ENCODE measurements at places on chromosomes 2 and 18.

DNA sequence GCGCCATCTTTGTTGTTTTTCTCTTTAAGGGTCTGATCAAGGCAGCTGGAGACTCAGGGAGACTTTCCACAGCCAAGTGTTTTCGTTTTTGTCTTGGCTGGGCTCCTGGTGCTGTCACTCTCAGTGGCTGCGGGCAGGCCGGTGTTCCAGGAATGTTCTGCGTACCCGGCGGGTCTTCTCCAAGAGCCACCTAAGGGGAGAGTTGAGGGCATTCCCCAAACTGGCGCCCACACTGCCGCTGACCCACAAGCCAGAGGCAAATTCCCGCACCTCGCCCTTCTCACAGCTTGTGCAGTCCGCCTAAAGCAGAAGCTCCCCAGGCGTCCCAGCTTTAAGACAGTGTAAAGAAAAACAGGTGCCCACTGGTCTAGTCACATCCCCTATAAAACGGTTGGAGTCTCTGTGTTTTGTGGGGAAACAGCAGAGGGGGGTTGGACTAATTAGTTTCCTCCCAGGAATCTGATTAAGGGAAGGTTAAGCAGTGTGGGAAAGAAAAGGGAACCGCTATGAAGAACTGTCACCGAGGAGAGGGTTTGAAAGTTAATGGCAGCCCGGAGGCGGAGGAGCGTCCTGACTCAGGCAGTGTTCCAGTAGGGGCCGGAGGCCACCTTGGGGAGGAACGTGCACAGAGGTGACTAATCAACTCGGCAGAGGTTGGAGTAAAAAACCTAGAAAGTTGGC is 224.5 kb downstream of the SLC4A3 start:
- DNase-seq: no peak

DNA sequence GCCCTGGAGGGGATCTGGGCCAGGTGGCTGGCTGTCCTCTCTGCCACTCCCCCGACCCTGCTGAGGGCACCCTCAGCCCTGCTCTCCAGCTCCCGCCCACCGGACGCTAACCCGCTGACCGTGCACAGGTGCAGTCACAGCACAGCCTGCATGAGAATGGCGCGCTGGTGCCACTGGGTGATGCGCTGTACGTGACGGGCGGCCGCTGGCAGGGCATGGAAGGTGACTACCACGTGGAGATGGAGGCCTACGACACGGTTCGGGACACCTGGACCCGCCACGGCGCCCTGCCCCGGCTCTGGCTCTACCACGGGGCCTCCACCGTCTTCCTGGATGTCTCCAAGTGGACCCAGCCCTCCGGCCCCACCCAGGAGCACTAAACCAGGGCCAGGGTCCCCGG is 8.1 kb upstream of the ERFE start:
- DNase-seq: no peak

DNA sequence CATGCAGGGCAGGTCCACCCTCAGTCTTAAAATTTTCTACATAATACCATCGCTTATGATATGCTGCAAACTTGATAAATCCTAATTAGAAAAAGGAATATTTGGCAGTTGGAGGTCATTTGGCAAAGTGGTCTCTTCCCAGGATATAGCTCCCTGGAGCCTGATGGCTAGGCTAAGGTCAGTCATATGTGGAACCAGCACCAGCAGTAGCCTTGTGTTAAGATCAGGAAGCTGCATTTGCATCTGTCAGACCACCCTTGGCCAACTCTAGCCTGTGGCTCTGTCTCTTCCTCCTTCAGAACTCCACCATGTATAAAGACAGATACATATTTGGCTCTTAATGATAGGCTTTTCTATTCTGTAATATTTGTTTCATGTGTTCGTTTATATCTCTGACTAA is 5.4 kb upstream of the HK2 start:
- no peak for DNase-seq

GRCh38 chr2:224085246-224085645 is 46.2 kb upstream of the SERPINE2 start:
- no peak for DNase-seq

DNA sequence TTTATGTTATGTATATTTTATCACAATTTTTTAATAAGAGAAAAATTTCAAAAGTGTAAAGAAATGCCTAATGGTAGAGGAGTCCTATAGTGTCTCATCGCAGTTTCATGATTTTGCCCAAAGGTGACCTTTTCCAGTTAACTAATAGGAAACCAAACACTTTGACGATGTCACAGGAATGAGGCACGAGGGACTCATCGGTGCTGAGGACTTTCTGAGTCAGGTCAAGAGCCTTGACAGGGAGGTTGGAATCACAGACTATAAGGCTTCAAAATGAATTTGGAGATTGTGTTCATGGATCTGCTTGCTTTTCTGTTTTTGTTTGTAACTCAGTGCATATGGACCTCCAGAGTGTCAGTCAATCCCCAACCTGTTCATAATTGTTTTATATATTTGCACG is 15.1 kb upstream of the RTTN start:
- DNase-seq: no peak

DNA sequence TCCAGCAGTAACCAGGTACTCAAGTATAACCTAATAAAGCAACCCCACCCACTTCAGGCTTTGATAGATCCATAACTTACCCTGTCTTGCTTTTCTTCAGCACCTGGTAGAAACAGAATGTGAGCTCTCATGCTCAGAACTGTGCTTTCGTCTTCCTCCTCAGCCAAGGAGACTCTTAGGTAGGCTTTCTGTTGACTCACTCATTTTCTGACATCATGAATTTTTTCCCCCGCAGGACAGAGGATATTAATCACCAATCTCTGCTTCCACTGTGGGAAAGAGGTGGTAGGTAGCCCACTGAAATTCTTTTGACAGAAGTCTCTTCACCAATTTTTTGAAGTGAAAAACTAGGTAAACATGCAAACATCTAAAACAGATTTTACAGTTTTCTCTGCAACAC is 241.2 kb upstream of the KCNJ3 start:
- DNase-seq: no peak

DNA sequence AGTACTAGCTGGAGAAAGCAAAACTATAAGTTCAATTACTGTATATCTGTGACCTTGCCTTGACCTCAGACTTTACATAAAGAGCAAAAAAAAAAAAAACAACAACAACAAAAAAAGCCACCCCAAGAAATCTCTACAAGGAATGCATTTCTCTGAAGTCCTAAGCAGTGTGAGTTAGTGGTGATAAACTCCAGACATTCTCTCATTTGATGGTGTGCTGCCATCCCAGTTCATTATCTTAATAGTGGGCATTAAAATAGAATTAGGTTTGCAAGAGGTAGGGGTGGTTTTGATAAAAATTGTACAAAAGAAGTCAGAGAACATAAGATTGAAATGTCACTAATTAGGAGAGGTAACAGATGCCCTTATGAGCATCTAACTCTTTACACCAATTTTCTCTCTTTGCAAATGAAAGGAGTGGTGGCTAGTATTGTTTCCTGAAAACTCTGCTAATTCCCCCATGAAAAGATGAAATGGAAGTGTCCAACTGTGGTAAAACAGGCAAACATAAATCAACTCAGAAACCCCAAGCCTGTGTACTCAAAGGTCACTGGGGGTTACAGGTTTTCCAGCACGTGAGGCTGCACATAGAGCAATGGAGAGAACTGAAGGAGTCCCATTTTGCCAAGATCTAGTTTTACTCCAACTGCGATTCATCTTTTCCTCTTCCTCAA is 131.9 kb downstream of the MEIS1 start:
- no peak for DNase-seq

DNA sequence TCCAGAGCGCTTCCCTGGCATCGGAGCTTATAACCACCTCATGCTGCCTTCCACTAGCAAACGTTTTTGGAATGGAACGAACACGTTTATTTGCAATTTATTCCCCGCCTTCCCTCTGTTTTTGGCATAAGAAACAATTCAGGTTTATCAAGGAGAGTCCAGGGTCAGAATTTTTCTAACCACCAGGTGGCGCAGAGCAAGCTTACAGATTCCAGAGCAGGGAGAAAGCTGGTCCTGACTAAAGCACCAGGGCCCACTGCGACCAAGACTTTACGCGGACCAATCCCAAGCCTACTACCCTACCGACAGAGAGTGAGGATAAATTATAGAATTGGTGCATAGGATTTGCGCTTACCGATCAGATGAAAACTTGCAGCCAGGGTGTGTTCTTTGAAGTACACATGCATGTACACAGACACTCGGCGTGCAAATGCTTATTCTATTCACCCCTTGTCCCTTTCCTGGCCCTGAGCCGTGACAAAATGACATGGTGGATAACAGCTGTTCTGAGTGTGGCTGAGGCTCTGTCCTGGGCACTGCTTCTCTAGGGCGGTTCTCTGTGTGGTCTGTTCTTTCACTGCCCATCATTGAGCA is 34.7 kb downstream of the NAPG start:
- DNase-seq: peak; percentile 36

Measured in activated CD4-positive, alpha-beta T cell treated with anti-CD3 and anti-CD28 coated beads, Interleukin-2, amount 50 U/mL, for 24 hours (primary cell).